CD14-positive monocyte (primary cell): ENCODE measurements at places on chromosomes 4 and X. TPM values are rescaled to one million over a fixed set of nuclear protein-coding genes. Genes with fewer than 3 reads are reported as not detected.

The TMEM271 gene
- not detected in 2 replicates for polyA plus RNA-seq

The SUPT20HL1 gene
- polyA plus RNA-seq = not detected

The IGFBP7 gene
- 53.1 TPM for polyA plus RNA-seq

The IL15 gene
- 10.3 and 34.3 TPM in 2 replicates for polyA plus RNA-seq

The GC gene
- not detected for polyA plus RNA-seq

The PPAT gene
- 0.27 and 0.83 TPM in 2 replicates for polyA plus RNA-seq

The PHKA2 gene
- 9.1 TPM for polyA plus RNA-seq

The MAGEA6 gene
- polyA plus RNA-seq = not detected

The CXorf49 gene
- not detected for polyA plus RNA-seq
